AG10803 (cell line): ENCODE measurements at places on chromosomes 5 and 9.

DNA sequence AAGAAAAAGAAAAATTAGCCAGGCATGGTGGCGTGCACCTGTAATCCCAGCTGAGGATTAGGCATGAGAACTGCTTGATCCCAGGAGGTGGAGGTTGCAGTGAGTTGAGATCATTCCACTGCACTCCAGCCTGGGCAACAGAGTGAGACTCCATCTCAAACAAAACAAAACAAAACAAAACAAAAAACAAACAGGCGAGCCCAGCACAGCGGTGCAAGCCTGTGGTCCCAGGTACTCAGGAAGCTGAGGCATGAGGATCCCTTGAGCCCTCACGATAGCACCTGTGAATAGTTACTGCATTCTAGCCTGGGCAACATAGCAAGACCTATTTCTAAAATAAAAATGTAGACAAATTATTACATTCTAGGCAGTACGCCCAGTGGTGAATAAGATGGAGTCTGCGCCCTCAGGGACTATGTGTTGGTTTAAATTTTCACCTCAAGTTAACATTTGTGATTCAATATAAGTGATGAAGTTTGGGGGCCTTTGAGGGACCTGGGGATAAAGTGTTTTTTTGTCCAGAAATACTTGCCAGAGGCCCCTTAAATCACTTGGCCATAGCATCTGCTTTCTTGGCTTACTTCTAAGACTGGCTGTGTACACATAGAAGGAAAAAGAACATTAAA is 3.4 kb upstream of the GAPVD1 start:
- DNase-seq: no peak

DNA sequence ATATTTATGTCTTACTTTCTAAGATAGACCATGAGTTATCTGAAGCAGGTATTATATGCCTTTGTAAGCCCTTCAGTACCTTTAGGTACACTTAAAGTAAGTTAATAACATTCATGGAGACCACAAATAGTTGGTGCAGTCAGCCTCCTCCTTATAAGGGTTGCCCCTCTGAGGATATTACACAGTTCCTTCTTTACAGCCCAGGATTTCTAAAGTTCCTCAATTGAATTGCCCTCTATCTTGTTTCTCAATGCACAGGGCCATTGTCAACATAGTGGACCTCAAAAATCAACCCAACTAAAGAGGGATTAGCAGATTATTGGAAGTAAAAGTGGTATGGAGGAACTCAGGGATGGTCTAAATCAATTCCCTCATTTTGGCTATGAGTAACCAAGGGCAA is 50.3 kb downstream of the HMHB1 start:
- DNase-seq: no peak

GRCh38 chr9:122777935-122778627 is 10.7 kb upstream of the OR5C1 start:
- DNase-seq: peak; percentile 87

GRCh38 chr9:96449523-96449844 is 485 bp upstream of the HABP4 start:
- DNase-seq: no peak

DNA sequence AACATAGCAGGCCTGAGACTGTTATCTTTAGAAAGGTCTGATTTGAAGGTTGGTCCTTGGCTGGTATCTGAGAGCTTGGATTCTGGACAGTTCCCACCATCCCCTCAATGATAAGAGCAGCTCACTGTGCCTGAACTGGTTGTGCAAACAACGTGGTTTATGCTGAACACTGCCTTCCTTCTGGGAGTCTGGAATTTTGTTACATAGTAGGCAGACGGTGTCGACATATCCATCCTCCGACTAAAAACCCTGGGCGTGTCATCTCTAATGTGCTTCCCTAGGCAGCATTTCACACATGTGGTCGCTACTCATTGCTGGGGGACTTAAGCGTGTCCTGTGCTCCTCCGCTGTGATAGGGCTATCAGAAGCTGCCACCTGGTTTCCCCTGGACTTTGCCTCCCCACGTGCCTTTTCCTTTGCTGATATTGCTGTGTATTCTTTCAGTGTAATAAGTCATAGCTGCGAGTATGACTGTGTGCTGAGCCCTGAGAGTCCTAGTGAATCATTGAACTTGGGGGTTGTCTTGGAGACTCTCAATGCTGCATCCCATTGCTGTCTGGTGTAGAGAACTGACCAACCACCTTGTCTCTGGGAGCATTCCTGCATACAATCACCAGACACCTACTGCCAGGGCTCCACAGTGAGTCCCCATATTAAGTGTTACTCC is 119.1 kb upstream of the TBC1D2 start:
- peak; percentile 87 for DNase-seq

DNA sequence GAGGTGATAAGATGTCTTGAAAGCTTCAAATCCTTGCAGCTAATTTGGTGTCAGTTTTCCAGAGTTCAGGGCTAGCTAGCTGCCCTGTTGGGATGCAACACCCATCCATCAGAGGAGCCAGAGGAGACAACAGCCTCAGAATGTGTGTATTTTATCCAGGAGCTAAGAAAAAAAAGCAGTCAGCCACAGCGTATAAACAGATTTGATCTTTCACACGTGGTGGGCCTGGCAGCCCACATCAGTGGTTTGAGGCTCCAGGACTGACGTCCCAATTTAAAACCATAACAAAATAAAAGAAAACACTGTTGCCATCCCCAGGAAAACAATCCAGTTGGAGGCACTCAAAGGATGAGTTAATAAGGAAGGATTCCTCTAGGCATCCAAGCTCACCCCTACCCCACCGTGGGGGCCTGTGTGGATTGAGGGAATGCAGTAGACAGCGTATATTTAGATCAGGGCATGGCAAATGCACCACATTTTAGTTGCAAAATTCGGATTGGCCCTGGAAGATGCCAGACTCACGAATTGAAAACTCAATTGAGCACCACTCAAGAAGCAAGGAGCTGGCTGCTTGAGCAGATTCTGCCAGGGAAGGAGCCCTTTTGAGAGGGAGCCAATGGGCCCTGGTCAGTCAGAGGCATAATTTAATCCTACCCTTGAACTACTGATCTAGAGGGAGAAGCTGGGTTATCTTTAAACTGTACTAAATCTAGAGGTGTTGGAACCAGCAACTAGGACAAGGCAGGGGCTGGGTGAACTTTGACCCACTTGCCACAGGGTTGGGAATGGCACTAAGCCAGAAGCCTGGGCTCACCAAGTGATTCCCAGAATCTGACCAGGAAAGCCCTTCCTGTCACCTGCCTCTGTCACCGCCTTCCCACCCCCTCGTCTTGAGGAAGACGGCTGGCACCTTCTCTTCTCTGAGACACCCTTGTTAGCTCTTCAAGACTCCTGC is 17.5 kb downstream of the ADRA1B start:
- DNase-seq: peak; percentile 60

- DNase-seq: no peak
Observed at GRCh38 chr5:30355675-30356074, 837.8 kb upstream of the CDH6 start.

DNA sequence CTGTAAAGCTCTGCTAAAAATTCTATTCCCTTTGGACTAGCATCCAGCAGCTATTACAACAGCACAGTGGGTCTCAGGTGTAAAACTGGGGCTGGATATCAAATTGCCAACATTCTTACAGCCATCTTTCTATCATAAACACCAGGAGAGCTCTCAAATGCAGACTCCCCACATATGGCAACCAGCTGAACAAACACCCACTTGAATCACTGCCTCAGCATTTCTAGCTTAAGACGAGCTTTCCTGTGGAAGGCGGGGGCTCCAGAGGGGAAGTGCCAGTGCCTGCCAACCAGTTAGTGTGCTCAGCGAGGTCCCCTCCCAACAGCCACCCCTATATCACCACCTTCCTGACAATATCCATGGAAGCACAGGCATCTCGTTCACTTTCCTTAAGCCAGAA is 62.2 kb downstream of the IPPK start:
- DNase-seq: peak; percentile 89

- DNase-seq: peak; percentile 80
Observed at GRCh38 chr9:4887556-4887955, 94.8 kb downstream of the RCL1 start.

GRCh38 chr5:154516475-154516874 is 38.4 kb upstream of the HAND1 start:
- DNase-seq: no peak

- no peak for DNase-seq
Observed at GRCh38 chr5:118468085-118468484, 520.3 kb downstream of the DTWD2 start.

DNA sequence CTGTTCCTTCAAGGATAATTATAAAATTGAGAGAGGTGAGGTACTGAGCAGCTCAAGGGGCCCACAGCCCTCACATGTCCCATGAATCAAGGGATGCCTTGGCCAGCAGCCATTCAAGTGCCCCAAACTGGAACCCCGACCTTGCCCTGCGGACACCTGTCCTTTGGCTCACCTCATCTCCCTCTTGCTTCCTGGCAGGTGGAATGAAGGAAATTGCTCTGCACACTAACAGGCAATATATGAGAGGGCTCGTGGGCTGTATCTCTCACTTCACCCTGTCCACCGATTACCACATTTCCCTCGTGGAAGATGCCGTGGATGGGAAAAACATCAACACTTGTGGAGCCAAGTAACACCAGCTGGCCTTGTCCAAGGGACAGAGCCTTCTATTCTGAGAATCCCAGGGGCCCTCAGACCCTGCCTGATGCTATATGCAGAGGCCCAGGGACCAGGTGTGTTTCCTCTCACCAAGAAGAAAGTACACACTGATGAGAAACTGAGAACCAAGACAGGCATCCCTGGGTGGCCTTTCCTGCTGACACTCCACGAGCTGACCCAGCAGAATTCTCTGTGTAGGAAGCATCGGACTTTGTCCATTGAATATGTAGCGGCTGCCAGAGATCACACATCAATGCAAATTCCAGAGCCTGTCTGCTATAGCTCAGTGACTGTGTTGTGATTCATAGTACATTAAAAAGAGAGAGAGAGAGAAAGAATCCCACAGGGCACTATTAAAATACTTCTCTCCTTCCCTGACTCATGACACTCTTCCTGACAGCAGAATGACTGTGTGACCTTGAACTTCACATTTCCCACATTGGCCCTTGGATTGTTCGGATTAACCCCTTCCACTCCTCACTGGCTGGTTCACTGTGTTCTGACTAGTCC is 92.6 kb downstream of the LIFR start:
- DNase-seq: peak; percentile 93

DNA sequence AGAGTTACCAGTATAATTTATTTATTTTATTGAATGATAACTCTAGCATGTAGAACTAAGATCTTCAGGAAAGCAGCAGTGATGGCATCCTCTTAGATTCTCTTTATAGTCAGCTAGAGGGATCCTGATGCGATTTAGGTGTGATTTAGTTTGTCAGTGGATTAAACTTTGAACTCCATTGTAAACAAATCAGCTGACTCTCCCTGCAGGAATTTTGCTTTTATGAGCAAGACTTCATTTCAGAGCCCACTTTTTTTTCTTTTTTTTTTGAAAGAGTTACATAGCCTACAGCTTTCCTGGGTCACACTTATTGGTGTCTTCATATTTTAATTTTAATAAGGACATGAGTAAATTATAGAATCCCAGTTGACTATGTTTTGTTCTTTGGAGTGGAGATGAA is 93.8 kb upstream of the SEMA6A start:
- DNase-seq: no peak

DNA sequence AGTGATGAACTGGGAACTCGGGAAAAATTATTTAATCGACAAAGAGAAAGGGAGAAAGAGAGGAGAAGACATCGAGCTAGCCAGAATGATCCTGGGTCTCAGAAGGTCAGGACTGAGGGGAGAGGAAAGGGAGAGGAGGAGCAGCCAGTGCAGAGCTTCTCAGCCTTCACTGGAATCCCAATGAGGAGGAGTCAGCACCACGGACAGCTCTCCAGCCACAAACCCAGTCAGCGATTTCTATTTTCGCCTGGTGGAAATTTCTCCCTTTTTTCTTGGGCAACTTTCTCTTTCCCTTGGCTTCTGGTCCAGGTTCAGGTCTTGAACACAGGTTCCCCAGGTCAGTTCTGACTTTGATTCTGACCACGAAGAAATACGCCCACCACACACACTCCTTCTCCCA is 1.6 kb upstream of the BRINP1 start:
- DNase-seq: peak; percentile 25

DNA sequence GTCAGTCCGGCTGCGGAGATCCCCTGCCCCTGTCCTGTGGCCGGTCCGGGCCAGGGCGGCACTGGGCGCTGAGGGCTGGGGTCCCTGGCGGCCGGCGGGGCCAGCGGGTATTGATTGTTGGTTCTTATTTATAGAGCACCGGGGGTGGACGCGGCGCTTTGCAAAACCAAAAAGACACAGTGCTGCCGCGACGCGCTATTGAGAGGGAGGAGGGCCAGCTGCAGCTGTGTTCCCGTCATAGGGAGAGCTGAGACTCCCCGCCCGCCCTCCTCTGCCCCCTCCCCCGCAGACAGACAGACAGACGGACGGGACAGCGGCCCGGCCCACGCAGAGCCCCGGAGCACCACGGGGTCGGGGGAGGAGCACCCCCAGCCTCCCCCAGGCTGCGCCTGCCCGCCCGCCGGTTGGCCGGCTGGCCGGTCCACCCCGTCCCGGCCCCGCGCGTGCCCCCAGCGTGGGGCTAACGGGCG is 2.5 kb downstream of the LRRC26 start:
- DNase-seq: no peak

- DNase-seq: peak; percentile 88
Observed at GRCh38 chr9:87336914-87337333, 160.7 kb upstream of the DAPK1 start.

GRCh38 chr5:81554647-81555046 is 160.7 kb upstream of the ACOT12 start:
- no peak for DNase-seq

DNA sequence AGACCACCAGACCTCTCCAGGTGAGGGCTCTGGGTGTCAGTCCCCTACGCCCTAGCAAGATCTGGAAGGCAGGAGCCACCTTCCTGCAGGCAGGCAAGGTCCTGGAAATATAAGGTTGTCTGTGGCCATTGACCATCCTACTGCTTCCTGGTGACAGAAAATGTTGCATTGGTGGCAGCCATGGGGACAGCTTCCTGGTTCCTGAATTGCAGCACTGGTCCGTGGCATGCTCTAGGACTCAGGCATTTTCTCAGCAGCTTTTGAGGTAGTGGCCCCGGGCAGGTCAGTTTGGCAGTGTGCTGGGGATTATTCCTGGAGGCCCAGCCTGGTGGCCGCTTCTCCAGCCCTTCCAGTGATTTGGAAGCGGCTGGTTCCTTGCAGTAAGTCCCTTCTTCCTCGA is 36.6 kb upstream of the KCNMB1 start:
- no peak for DNase-seq

DNA sequence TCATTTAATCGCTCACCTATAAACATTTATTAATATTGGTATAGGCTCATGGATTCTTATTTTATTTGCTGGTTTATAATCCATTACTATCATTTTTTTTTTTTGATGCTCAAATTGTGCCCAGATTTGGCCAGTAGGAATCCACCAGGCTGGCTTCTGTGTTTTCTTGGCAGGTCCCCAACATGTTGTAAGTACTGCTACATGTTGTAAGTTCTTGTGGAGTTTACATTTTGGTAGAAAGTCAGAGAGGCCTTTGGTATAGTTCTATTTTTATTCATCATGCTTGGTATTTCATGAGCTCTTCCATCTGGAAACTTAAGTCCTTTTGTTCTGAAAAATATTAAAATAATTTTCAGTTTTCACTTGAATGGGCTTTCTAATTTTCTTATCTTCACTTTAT is 47.1 kb downstream of the MAT2B start:
- DNase-seq: no peak

- no peak for DNase-seq
Observed at GRCh38 chr9:128702949-128703615, 779 bp downstream of the PKN3 start.

GRCh38 chr9:82820186-82820585 is 242.8 kb downstream of the RASEF start:
- no peak for DNase-seq

GRCh38 chr5:107669096-107670031 is 1.4 kb downstream of the EFNA5 start:
- DNase-seq: no peak
